ENCODE measurements at places on chromosomes 13 and 19.

DNA sequence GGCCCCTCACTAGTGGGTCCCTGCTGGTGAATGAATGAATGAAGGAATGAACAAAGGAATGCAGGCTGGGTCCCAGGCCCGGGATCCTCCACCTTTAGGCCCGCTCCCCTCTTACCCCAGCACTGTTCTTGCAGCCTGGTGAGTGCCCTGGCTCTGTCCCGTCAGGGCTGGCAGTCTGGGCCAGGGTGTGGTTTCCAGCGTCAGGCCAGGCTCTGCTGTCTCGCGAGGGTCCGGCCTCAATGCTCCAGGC lies 317 bp downstream of the LYL1 start:
- DNase-seq, result no peak

- DNase-seq, result peak; percentile 80
Observed at GRCh38 chr19:40090241-40091204, at the start of gene ZNF780A. Gene ZNF780A, minus strand, starts transcription at chr19:40090943. Its CDS starts 6,190 bp downstream, at chr19:40084753.

GRCh38 chr19:29185427-29185826 lies 27.5 kb downstream of the UQCRFS1 start:
- DNase-seq, result no peak

GRCh38 chr19:57317503-57317902 lies 2.8 kb upstream of the ZNF543 start:
- DNase-seq, result no peak

- DNase-seq, result no peak
Observed at GRCh38 chr19:1955171-1956121, 14.5 kb downstream of the CSNK1G2 start.

DNA sequence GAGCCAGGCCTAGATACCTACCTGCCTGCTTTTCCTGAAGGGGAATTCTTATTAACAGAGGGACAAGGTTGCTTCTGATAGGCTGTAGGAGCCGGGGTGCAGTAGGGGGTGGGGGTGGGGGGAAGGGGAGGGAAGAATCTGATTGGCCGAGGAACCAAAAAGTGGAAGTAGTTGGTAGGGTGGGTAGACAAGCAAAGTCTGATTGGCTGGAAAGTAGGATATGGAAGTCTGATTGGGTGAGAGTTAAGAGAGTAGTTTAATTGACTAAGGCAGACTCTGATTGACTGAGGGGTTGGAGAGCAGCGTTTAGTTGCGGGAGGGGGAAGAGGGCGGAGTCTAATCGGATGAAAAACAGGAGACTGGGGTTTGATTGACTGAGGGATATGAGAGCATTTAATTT lies 9.4 kb upstream of the CYP4F22 start:
- peak; percentile 96 for DNase-seq

DNA sequence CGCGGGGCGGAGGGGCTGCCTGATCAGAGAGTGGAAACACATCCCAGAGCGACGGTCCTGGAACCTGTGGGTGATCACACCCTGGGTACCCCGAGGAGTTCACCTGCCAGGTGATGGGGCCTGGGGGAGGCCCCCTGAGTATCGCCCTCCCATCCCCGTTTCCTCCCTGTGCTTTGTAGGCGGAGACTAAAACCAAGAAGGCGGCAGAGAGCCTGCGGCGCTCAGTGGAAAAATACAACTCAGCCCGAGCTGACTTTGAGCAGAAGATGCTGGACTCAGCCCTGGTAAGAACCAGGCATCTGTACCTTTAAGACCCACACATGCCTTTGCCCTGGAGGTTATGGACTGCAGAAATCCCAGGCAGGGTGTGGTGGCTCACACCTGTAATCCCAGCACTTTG lies 19.3 kb downstream of the FCHO1 start:
- DNase-seq, result no peak

GRCh38 chr19:32186542-32187330 lies 158.7 kb upstream of the ZNF507 start:
- no peak for DNase-seq

DNA sequence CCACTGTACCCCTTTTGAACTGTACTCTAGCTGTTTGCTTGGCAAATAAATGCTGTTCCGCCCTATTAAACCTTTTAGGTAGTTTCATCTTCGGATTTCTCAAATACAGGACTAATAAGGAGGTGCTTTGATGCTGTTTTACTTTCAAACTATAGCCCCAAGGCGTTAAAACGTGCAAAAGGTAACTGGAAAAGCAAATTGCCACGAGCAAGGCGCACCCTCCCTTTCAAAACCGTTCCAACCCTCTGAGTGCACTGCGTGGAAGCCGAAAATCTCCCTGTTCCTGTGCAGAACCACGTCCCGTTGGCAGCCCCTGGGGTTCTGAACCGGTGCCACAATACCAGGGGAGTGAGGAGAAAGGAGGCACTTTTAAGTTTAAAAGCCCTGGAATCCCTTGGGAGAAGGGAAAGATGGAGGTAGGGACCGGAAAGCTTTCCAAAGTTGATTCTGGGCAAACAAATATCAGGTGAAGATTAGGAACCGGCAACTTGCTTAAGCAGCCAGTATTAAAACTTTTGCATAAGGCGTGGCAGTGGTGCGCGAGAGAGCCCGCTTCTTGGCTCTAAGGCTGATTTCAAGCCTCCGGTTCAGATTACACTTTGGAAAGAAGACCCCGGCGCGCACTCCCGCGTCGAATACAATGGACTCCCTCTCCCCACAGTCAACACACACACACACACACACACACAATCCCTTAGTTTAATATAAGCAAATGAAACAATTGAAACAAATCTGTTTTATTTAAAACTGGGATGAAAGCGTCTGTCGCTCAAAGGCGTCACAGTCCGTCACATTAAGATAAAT lies 9.5 kb downstream of the POU4F1 start:
- DNase-seq, result peak; percentile 39

DNA sequence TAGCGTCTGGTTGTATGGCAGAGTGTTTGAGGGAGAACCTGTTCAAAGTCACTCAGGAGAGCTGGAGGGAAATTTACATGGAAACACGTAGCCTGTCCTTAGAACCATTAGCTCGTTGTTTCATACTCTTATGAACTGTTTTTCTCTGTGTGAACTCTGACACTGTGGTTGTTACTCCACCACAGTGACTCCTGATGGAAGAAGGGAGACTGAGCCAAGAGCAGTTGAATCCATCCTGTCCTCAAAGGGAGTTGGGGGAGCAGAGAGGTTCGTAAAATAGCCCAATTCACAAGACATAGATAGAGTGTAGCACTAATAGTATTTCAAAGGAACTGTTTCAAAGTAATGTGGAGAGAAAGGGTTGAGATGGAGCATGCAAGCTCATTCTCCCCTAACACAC lies 964.8 kb downstream of the PCDH9 start:
- no peak for DNase-seq

DNA sequence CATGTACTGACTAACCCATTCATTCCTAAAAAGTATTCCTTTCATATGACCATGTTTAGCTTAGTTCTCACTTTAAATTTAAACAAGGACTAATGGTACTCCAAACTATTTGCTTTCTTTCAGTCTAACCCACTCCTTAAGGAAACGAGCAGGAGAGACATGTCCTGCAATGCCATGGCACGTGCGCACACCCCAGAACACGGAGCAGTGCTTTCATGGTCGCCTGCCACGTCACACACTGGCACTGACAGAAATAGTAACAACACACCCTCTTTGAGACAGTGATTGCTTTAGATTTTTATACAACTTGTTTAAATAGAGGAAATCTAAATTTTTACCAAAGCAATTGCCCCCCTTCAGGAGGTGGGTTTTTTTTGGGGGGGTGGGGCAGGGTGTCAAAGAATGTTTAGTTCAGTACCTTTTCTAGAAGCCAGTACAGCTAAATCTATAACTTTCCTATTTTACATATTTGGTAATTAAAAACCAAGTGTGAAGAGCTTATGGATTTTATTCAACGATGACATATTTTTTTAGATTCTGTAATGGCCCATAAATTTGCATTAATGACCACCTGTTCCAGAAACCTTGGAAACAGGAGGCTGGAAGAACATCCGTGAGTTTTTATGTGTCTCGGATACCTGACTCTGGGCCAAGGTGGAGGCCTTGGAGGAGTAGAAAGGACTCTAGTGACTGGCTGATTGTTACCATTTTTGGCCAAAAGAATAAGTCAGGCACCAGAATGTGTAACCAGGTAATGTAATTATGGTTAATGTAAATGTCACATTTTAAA lies 247.1 kb downstream of the DCT start:
- DNase-seq, result no peak

GRCh38 chr19:33701565-33701964 lies 79.8 kb downstream of the CHST8 start:
- no peak for DNase-seq

GRCh38 chr13:80164462-80164861 lies 176.5 kb downstream of the SPRY2 start:
- DNase-seq, result no peak

GRCh38 chr13:98797456-98797855 lies 45.0 kb upstream of the SLC15A1 start:
- no peak for DNase-seq

DNA sequence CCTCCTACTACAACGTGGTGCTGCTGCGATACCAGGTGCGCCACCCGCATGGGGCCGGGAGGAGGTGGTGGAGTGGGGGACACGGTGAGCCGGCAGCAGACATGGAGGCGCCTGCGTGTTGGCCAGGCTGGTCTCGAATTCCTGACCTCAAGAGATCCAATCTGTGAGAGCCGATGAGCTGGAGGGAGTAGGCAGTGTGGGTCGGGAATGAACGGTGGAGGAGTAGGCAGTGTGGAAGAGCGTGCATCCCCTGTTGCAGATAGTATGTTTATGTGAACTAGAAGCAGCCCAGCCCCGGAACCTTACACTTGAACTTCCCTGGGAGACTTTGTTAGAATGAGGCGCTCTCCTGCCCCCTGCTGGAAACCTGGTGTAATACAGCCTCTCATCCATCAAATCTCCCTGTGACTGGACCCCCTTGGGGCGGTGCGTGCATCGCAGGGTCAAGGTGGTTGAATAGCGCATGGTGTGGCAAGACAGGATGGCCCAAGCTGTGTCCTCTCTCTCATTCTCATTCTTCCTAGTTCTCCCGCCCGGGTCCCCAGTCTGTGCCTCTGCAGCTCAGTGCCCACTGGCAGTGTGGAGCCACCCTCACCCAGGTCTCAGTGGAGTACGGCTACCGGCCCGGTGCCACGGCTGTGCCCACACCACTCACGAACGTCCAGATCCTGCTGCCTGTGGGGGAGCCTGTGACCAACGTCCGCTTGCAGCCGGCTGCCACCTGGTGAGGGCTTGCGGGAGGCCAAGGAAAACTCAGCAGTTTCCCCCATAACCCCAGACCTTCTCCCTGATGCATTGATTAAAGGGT lies 10.5 kb upstream of the B3GNT3 start:
- peak; percentile 87 for DNase-seq

DNA sequence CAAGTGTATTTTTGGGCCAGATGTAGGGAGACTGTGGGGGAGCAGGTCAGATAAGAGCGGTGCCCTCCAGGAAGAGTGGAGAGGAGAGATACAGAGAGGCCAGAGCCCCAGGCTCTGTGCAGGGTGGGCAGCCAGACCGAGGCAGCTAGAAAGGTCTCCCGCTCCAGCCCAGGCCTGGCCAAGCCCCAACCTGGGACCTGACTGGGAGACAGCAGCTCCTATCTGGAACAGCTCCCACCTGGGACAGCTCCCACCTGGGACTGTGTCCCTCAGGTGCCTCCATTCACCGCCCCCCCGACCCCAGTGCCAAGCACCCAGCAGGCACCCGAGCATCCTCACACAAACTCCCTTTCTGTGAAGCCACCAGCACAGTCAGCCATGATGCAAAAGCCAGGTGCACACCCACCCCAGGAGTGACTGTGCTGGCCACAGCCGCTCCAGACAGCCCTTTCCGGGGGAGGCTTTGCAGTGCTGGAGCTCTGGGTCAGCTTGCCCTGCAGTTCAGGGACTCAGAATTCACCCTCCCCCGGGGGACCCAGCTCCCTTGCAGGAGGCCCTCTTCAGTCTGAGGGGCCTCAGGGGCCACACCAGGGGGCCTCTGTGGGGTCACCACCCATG lies 2.1 kb upstream of the GRTP1 start:
- no peak for DNase-seq

GRCh38 chr19:19628501-19629134 lies 598 bp upstream of the LPAR2 start:
- DNase-seq, result peak; percentile 48

DNA sequence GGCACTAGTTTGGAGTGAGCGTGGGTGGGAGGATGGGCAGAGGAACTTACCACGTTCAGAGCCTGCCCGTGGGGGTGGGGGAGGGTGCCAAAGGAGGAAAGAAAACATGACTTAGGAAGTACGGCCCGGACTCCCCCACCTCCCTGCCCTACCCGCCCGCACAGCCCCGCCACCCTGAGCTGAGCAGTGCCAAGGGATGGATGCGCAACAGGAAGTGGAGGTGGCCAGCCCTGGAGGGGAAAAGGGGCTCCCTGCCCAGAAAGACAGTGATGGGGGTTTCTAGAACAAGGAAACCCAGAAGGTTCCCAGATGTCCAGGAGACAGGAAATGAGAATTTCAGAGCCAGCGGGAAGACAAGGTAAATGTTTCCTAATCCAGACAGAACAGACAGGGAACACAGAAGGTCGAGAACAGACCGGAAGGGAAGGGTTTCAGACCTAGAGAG lies 6.3 kb downstream of the TEAD2 start:
- peak; percentile 24 for DNase-seq

- no peak for DNase-seq
Observed at GRCh38 chr13:50730496-50731351, 112.8 kb downstream of the DLEU7 start.

DNA sequence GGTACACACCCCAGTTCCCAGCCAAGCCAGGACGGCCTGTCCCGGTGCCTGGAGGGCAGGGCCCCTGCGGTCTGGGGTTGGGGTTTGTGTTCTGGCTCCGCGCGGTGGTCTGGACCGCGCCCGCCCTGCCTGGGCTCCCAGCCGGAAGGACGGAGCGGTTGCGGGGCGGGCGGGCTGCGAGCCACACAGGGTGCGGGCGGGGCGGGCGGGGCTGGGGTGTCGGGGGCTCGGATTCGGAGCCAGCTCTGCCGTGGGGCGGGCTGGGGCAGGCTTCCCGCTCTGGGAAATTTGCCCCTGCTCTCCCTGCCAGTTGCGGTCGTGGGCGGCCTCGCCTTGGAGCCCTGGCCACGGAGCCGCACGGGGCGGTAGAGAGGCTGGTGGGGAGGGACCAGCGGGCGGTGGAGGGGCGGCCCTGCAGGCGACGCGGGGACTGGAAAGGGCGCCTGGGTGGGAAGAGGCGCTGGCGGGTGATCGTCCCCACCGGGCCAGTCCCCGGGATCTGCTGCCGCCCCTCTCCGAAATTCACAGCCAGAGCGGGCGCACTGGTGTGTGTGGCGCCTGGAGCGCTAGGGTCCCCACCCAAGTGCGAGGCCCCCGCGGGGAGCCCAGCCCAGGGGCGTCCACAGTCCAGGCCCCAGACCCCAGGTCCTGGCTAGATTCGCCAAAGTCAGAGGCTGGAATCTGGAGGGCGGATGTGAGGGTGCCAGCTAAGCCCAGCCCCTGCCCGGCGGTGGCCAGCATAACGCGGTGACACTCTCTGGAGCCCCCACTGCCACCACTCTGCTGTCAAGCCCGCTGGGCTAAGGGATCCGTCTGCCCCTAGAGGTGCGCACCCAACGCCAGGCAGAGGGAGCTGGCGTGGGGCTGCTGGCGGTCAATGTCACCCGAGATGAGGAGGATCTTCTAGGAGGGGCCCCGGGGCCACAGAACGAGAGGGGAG lies 11.0 kb upstream of the ZNF492 start:
- DNase-seq, result no peak

- DNase-seq, result no peak
Observed at GRCh38 chr19:10639836-10640235, 14.3 kb upstream of the ILF3 start.

Measured in A673 (cell line).